Left cardiac atrium (tissue), 4 donors: ENCODE measurements at places on chromosomes 12 and 14. TPM values are rescaled to one million over a fixed set of nuclear protein-coding genes. Genes with fewer than 3 reads are reported as not detected.

DNA sequence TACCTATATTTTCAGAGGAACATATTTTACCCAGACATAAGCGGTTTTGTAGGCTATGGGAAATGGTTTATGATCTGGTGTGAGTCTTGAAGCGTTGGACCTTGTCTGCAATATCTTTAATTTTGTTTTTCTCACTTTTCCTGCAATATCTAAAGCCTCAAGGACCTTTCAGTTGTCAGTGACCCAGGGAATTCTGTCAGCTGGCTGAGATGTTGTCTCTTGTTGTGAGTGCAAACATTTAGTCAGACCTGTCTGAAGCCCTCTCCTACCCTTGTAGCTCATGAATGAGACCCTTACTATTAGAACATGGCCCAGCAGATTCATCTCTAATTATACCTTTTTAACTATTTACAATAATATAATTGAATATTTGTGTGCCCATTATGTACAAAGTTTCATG, 53.6 kb downstream of the SPATA7 start:
- no peak for DNase-seq

DNA sequence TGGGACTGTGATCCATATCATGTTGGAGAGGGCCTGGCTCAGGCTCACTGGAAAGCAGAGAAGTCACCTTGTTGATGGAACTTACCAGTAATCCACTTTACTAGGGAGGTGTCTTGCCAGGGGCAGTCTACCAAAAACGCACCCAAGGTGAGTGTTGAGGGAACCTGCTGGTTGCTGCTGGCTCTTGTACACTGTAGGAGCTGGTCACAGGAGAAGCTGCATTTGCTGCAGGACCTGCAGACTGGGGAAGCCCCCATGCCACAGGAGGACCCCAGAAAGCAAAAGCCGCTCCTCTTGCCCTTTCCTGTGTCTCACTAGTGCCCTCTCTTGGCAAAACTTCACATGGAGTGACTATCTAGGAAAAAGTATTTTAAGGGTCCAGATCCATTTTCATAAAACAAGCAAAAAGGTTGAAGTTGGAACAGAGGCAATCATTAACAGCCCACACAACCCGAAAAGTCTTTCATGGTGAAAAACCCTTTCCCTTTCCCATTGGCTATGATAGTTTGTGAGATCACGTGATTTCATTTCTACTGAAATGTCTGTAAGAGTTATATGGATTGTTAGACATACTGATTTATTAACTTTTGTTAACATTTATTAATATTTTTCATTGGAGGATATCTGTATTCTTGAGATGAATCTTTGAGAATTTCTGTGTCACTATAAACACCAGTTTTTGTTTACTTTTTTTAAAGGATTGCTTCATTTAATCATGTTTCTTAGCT, 59.2 kb downstream of the RASSF8 start:
- no peak for DNase-seq

GRCh38 chr12:131249246-131250027, 295.7 kb downstream of the ADGRD1 start:
- DNase-seq, result no peak

- no peak for DNase-seq
Observed at GRCh38 chr12:112716099-112717093, 75.2 kb upstream of the RPH3A start.

- DNase-seq, result no peak
Observed at GRCh38 chr12:126219139-126219538, 1153.9 kb downstream of the AACS start.

DNA sequence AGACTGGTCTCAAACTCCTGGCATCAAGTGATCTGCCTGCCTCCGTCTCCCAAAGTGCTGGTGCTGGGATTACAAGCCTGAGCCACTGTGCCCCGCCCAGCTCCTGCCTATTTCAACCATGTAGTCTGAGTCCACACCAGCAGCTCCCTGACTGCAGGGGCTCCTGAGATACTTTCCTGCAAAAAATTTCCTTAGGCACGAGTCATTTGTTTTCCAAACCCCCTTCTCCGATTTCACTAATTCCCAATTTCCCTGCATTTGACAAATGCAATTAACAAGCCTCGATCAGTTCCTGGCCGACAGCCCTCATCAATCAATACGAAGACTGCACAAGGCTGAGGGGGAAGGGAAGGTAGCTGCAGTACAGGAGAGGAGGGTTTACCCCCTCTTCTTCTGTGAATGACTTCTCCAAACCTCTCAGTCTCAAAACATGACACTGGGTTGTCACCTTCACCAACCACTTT, 10.1 kb downstream of the PSMB5 start:
- DNase-seq, result no peak

GRCh38 chr14:99241325-99242010, 30.5 kb downstream of the BCL11B start:
- no peak for DNase-seq

DNA sequence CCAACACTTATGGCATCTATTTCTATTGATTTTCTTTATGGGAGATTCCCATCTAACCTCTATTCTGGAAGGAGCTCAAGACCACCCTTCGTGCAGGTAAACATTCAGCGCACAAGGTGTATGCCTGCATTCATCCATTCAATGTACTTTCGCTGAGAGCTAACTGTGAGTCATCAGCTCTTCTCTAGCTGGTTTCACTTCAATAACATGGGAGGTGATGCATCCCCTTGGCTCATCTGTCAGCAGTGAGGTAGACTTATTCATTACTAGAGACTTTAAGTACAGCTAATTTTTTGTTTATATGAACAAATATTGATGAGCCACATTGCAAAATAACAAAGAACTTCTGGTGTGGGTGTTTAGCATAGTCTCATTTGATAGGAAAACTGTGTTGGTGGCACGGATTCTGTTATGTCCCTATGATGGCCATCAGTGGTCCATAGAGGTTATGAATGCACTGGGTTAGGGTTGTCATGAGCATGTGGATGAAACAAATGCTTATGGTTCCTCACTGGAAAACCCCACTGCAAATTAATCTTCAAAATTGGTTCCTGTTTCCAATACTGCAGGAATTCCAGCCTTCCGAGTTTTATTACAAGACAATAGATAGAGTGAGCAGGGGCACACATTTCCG, 1151.0 kb downstream of the BCL11B start:
- DNase-seq, result no peak

- no peak for DNase-seq
Observed at GRCh38 chr12:69828897-69829296, 3.9 kb downstream of the MYRFL start.

DNA sequence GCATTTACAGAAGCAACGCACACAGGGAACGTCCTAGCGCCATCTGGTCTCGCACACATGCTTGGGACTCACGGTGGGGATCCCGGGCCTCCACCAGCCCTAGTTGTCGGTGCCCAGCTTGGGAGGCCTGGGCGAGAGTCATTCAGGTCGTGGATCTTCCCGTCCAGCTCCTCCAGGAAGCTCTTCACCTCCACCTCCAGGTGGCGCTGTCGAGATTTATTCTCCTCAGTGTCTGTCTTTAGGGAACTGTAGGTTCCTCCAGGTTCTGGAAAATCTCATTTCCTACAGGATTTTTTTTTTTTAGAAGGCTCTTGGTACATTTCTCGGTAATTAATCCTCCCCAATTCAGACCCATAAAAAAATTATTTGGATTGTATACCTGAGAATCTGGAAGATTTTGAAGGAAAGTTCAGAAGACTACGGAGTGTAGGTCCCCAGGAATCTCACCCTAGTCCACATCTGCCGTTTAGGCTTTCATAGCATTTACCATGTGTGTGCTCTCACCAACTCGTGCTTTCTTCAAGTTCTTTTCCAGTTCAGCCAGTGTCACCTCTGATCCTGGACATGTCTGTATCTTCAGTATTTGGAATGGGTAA, 910.0 kb downstream of the TMEM121 start:
- no peak for DNase-seq

- no peak for DNase-seq
Observed at GRCh38 chr12:93582351-93582750, 9.9 kb downstream of the SOCS2 start.

- no peak for DNase-seq
Observed at GRCh38 chr14:68084256-68084655, 264.7 kb downstream of the RAD51B start.

DNA sequence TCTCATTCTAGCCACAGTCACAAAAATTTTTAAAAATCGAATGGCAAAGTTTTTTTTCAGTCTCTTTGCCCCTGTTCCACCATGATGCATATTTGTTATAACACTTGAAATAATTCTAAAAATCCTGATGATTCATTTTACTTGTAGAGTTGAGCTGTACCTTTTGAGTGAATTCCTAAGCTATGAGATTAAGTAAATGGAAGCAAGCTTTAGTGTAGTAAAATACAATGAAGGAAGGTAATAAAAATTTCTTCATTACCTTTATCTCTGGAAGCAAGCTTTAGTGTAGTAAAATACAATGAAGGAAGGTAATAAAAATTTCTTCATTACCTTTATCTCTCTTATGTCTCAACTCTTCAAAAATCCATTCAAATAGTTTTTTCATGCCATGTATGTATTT, 46.1 kb downstream of the TMTC3 start:
- DNase-seq, result no peak

GRCh38 chr12:28025821-28026505, 53.4 kb upstream of the PTHLH start:
- DNase-seq, result no peak

DNA sequence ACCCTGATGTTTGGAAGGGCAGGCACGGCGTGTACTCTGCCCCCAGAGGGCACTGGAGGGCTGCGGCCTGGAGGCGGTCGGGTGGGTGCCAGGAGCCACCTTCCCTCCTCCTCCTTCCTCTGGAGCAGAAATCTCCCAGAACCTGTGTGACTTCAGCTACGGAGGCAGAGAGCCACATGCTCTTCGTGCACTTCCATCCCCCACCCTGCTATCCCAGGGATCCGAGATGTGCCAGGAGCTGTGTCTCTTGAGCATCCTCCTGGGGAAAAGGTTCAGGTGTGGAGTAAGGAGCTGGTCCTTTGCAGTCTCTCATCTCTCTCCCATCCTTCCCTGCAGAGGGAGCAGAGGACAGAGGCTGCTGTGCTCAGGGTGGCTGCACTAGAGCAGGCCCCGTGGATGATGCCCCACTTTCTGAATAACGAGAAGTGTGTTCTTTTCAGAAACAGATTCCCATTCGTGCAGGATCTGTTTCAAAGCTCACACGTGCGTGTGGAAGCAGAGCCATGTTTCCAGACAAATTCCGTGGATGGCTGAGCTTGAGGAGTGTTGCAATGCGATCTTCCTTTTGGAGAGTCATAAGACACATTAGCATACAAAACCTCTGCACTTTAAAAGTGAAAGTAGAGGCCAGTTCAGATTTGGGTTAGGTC, 162.9 kb downstream of the ADGRD1 start:
- no peak for DNase-seq

DNA sequence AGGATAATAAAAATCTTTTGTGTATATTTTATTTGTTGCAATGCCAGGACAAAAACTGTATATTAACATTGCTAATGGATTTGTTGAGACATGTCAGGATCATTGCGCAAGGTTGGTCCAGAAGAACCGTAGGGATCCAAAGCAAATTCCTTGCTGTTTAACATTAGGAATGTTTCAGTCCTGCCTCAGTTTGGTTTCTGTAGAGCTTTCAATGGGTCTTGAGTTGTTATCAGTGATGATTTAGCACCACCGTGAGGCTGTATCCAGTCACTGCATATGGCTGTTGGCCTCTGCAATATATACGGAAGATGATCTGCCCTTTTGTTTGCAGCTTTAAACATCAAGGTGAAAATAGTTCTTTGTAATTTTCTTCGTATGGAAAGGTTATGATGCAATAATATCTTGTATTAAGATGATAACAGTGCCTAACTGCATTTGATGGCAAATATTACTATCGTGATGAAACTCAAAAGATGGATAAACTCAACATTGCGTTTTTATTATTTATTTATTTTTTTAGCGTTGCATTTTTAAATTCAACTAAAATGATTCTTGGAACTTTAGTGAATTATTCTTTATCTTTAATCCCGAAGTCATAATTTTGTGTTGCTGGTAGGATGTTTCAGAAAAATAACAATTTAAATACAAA, 231.2 kb downstream of the AKAP6 start:
- DNase-seq, result peak; percentile 32

DNA sequence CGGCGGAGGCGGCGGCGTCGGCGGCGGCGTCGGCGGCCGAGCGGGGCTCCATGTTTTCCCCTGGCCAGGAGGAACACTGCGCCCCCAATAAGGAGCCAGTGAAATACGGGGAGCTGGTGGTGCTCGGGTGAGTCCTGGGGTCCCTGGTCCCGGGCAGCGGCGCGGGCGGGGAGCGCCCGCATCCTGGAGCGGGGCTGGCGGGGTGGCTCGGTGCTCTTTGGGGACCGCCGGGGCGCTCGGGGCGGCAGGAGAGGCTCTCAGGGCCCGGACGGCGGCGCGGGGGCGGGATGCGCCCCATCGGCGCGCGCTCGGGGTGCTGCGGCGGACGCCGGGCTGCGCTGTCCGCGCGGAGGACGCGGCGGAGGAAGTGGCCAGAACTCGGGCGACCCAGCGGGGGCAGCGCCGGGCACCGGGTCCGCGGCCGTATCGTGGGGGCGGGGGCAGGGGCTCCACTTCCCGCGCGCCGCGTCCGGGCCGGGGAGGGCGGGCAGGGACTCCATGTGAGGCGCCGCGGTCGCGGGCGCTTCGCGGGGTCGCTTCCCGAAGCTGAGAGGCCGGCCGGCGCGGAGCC, 485 bp downstream of the PELI2 start:
- DNase-seq, result peak; percentile 51

DNA sequence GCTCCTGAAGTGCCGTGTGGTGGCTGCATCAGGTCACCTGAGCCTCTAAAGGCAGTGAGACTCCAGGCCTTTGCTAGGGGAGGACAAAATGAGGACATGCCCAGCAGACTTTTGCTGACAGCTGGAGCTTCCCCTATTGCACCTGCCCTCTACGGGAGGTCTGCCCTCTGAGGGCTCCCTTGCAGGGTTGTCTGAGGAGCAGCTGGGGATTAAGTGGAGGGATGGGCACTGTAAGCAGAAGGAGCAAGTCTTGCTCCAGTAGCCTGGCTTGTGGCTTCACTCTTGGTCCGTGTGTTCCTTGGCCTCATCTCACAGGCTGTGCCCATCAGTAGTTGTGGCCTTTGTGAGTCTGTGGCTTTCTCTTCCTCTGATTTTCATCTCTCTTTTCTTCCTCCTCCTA, 66.9 kb upstream of the NRXN3 start:
- DNase-seq, result no peak

DNA sequence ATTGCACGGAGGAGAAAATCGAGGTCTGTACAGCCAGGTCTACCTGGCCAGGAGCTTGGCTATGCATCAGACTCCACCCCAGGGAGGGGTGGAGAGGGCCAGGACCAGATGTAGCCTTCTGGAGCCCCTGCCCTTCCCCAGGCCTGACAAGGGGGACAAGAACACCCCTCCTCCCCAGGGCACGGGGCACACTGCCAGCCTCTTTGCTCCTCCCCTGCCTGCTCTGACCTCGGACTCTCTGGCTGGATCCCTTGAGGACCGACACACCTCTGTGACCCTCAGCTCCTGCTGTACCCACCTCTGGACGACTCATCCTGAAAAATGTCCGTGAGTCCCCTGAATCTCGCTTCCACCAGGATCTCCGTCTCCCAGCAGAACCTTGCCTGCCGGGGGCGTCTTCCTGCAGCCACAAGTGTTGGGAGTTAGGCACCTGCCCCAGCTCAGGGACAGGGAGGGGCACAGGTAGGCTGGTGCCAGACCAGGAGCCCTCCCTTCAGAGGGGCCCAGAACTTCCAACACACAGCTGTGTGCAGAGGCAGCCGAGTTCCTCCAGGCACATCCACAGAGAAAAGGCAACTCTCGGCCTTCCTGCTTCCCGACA, 21.8 kb downstream of the AHNAK2 start:
- DNase-seq, result peak; percentile 22

- no peak for DNase-seq
Observed at GRCh38 chr12:45789025-45789424, 59.5 kb downstream of the ARID2 start.

RND1 gene
- 0.56 TPM for total RNA-seq

SLC2A14 gene
- 1.3 TPM for total RNA-seq

PCED1B gene
- total RNA-seq, result 1.1 TPM

KCNMB4 gene
- total RNA-seq, result 2.3 TPM

IFI27 gene
- 441 TPM for total RNA-seq

P2RX2 gene
- total RNA-seq, result not detected

TEX22 gene
- total RNA-seq, result 1.6 TPM
